ENCODE measurements at places on chromosomes 1 and 21. TPM values are rescaled to one million over a fixed set of nuclear protein-coding genes. Genes with fewer than 3 reads are reported as not detected.

Gene TFF3
- total RNA-seq: not detected

Gene RGS18
- 8.6 TPM for total RNA-seq

Gene NUP210L
- under 0.01 TPM for total RNA-seq

Gene CRYAA
- not detected for total RNA-seq

Gene SYPL2
- not detected for total RNA-seq

Gene RGS7
- total RNA-seq: not detected

Gene LCE3D
- total RNA-seq: not detected

Gene ACOT11
- total RNA-seq: 23.7 TPM

Gene RER1
- 31.8 TPM for total RNA-seq

Gene CFHR2
- not detected for total RNA-seq

Gene TARBP1
- total RNA-seq: 47.1 TPM

Gene HSPA6
- total RNA-seq: 0.54 TPM

Gene G0S2
- total RNA-seq: 5.1 TPM

Gene ADAM15
- 60.1 TPM for total RNA-seq

Gene CFHR1
- not detected for total RNA-seq

Gene CHIA
- total RNA-seq: not detected

Gene SLAMF1
- total RNA-seq: under 0.01 TPM

Gene CSF1
- total RNA-seq: 23.2 TPM

Gene PTPN7
- 167 TPM for total RNA-seq

Gene GSTM1
- not detected for total RNA-seq

Gene BCL10
- total RNA-seq: 12.9 TPM

Gene C21orf58
- total RNA-seq: 13.5 TPM

Gene PPFIA4
- under 0.01 TPM for total RNA-seq

Gene RXRG
- total RNA-seq: not detected

Gene PRKACB
- 72.7 TPM for total RNA-seq

Gene MMEL1
- 8.1 TPM for total RNA-seq

Gene NUCKS1
- total RNA-seq: 35.0 TPM

Gene FOXO6
- 0.27 TPM for total RNA-seq

Gene TMEM201
- 20.7 TPM for total RNA-seq

Gene CRNN
- total RNA-seq: not detected

Gene HSD3B1
- total RNA-seq: not detected

Gene DPT
- total RNA-seq: not detected

Data from hematopoietic multipotent progenitor cell (in vitro differentiated cells).